Neural progenitor cell (in vitro differentiated cells): ENCODE measurements at places on chromosomes 3 and 15. TPM values are rescaled to one million over a fixed set of nuclear protein-coding genes. Genes with fewer than 3 reads are reported as not detected.

- H3K4me3 ChIP-seq: no peak overlapping the region
- no peaks in the 10 kb centered on the region for H3K27me3 ChIP-seq
- H3K36me3 ChIP-seq: no peaks in the 10 kb centered on the region
- no peak overlapping the region for H3K27ac ChIP-seq
- no peak for DNase-seq
- H3K4me1 ChIP-seq: no peaks in the 10 kb centered on the region
Observed at GRCh38 chr3:46395210-46395661, 11.6 kb downstream of the CCR5AS start.

DNA sequence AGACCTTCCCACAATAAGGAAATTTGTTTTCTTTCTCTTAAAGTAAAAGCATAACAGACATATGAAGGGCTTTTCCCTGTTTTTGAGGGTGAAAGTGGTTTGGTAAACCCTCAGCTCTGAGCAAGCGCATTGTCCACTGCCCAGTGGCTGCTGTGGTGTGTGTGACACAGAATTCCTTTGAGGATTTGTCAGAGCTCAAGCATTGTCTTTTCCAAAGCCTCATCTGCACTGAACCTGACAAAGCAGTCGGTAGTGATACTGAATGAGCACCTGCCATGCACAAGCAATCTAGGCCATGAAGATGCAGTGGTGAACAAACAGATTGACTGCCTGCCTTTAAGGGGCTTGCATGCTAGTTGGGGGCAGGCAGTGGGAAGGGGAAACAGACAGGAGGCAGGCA lies 128.3 kb downstream of the PLCL2 start:
- H3K36me3 ChIP-seq: no peaks in the 10 kb centered on the region
- no peak overlapping the region for H3K4me3 ChIP-seq
- peaks cover 14% of the 10 kb centered on the region for H3K4me1 ChIP-seq
- no peak overlapping the region for H3K27ac ChIP-seq
- H3K27me3 ChIP-seq: no peaks in the 10 kb centered on the region

DNA sequence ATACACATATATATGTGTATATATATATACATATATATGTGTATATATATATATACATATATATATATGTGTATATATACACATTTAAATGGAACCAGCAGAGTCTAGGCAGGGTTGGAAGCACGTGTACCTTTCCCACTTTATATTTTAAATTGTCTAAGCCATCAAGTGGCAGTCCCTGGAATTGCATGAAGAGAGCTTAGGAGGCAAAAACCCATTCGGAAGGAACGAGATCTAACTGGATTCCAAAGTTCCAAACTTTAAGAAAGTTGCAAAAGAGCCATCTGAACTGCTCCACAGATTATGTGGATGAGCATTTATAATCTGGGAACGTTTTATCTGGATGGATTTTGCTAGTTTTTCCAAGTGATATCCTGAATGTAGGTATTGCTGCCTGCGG lies 186.5 kb downstream of the FOXP1 start:
- peak; percentile 42 for DNase-seq
- no peaks in the 10 kb centered on the region for H3K27me3 ChIP-seq
- H3K4me1 ChIP-seq: peaks cover 6% of the 10 kb centered on the region
- no peak overlapping the region for H3K4me3 ChIP-seq
- no peaks in the 10 kb centered on the region for H3K36me3 ChIP-seq
- no peak overlapping the region for H3K27ac ChIP-seq

GRCh38 chr15:78358102-78358870 lies 18.1 kb downstream of the CRABP1 start:
- H3K27ac ChIP-seq: no peak overlapping the region
- H3K36me3 ChIP-seq: no peaks in the 10 kb centered on the region
- H3K27me3 ChIP-seq: no peaks in the 10 kb centered on the region
- DNase-seq: peak; percentile 80
- no peak overlapping the region for H3K4me3 ChIP-seq

DNA sequence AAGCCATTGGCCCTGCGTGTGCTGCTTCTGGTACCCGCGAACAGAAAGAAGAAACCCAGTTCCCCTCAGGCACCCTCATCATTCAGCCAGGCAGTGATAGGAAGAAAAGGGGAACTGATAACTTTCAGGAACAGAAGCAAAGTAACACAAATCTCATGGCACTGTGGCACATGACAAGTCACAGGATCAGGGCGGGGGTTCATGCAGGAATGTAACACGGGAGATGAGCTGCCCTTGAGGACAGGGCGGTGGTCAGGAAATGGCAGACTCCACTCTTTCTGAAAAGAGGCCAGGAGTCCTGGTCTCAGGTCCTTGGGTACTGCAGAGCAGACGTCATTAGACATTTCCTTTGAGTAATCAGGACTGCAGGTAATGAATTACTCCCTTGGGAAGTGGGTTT lies 95.5 kb downstream of the CCNL1 start:
- H3K27ac ChIP-seq: no peak overlapping the region
- no peak for DNase-seq
- peaks cover 14% of the 10 kb centered on the region for H3K4me1 ChIP-seq
- no peaks in the 10 kb centered on the region for H3K36me3 ChIP-seq
- peaks cover 47% of the 10 kb centered on the region for H3K27me3 ChIP-seq

DNA sequence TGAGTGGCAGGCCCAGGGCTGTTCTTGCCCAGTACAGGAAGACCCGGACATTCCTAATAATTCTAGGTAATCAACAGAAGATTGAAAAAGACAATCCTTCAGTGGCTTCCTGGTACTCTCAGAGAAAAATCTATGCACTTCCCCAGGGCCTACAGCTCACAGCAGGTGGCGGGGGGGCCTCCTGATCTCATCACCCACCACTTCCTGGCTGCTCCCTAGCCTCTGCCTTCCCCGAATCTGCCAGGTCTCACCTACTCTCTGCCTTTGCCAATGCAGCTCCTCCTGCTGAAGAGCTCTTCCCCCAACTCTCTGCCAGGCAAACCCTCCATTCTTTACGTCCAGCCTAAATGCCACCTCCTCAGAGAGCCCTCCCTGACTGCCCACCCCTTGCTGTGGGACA lies 37.5 kb downstream of the EHD4 start:
- no peaks in the 10 kb centered on the region for H3K27me3 ChIP-seq
- H3K27ac ChIP-seq: no peak overlapping the region
- no peak for DNase-seq
- no peaks in the 10 kb centered on the region for H3K36me3 ChIP-seq
- H3K4me3 ChIP-seq: no peak overlapping the region
- peaks cover 40% of the 10 kb centered on the region for H3K4me1 ChIP-seq

- no peak for DNase-seq
- H3K4me1 ChIP-seq: peaks cover 33% of the 10 kb centered on the region
- H3K27me3 ChIP-seq: no peaks in the 10 kb centered on the region
Observed at GRCh38 chr3:9180764-9181117, 68.7 kb downstream of the SRGAP3 start.

Gene MTHFS
- total RNA-seq: 26.7 and 28.9 TPM in 2 replicates

DNA sequence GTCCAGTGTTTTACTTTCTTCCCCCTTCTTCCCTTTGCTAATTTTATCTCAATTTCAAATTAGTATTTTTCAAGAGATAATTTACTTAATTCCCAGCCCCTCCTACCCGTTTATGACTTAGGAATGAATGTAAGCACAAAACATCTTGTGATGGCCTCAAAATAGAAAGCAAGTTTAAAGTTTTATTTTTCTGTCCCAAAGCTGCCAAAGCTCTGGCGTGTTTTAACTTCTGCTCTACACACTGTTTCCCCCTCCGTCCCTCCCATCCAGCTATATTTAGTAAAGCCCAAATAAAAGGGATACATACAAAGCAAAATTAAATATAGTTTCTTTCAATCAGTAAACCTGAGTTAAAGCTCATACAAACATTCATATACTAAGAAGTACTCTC lies 59.9 kb downstream of the IGF2BP2 start:
- H3K4me3 ChIP-seq: no peak overlapping the region
- no peak for DNase-seq
- no peaks in the 10 kb centered on the region for H3K27me3 ChIP-seq
- no peaks in the 10 kb centered on the region for H3K36me3 ChIP-seq
- H3K27ac ChIP-seq: no peak overlapping the region
